Cerebellar nuclear complex (tissue), 1 donor: ENCODE measurements at places on chromosomes 6 and 20.

DNA sequence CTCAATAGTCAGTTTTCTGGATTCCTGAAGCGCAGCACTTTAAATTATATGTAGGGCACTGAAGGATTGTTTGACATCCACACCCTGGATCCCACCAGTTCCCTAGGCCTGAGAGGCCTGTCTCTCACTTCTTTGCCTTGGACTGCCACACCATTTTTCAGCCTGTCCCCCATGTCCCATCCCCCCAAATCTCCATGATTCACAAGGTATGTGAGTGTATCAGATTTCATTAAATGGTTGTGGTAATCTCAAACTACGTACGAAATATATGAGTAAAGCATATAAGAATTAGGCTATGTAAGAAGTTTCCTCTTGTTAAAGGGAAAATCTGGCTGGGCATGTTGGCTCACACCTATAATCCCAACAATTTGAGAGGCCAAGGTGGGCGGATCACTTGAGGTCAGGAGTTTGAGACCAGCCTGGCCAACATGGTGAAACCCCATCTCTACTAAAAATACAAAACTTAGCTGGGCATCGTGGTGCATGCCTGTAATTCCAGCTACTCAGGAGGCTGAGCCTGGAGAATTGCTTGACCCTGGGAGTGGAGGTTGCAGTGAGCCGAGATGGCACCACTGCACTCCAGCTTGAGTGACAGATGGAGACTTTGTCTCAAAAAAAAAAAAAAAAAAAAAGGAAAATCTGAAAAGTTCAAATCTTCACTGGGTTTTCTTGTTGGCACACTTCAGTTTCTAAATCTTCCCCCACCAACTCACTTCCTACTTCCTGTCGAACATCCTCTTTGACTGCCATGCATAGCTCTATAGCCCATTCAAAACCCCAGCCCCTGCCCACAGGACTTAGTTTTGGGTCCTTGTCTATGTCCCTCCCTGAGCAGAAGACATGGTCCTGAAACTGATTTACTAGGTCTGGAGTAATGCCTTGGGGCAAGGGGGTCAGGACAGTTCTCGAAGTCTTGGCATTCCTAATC is 97.3 kb upstream of the SHLD1 start:
- DNase-seq = no peak

GRCh38 chr6:155107432-155108069 is 112.4 kb downstream of the TIAM2 start:
- DNase-seq = no peak

DNA sequence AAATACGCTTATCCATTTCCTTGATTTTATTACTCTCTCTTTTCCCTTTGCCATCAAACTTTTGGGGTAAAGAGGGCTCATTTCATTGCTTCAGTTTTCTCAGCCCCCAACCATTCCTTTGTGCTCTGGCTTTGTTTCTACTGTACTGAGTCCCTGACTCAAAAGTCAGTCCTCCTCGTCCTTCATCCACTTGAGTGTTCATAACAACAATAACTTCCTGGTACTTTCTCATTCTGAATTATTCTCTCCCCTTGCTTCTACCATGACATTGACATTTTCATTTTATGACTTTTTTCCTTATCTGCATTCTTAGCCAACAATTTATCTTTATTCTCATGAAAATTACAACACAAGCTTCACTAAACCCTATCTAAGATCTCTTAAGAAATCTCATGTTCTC is 911 bp downstream of the ENPP3 start:
- no peak for DNase-seq

DNA sequence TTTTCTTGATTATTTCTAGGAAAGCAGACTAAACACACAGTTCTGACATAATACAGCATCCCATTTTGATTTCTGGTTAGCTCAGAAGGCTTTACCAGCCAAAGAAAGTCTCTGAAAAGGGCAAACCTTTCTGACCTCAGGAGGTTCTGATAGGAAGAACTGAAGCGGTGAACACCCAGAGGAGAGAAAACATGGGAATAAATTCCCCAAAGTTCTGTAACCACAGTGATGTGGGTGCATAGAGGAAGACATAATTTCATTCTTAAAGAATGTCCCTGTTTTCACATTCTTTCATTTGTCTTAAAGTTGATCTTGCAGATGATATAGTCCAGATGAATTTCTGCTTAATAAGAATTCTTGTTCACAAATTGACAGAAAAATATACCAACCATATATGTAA is 60.3 kb downstream of the RSPO3 start:
- DNase-seq = no peak

- no peak for DNase-seq
These were observed 117.0 kb downstream of the FARS2 start for GRCh38 chr6:5378331-5378730.

GRCh38 chr20:56442389-56443365 is 25.8 kb upstream of the RTF2 start:
- no peak for DNase-seq

GRCh38 chr6:56765494-56765893 is 122.8 kb upstream of the DST start:
- DNase-seq = no peak

DNA sequence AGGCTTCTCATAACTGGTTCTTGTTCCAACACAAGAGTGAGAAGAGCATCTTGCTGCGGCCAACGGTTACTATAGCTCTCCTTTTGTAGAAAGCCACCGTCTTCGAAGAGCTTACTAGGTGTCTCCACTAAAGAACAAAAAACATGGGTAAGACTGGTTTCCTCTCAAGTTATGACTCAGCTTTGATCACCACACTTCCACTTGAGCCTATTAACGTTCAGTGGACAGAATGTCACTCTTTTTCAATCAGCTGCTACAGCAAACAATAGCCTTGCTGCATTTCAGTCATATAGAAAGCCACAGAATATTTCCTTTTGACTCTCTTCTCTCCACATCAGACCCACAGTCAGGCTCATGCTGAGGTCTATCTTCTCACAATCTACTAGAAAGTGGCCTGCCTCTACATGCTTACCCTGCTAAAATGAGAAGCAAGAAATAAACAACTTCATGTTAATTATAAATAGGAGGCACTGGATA is 243.5 kb upstream of the PREP start:
- no peak for DNase-seq

GRCh38 chr6:87118054-87118453 is 23.1 kb upstream of the CGA start:
- no peak for DNase-seq

- DNase-seq = no peak
These were observed 176.4 kb downstream of the SOX4 start for GRCh38 chr6:21769968-21770367.

GRCh38 chr20:62068997-62069396 is 3.3 kb upstream of the TAF4 start:
- DNase-seq = no peak

GRCh38 chr20:21102603-21103311 is 3.4 kb downstream of the LINC00237 start:
- no peak for DNase-seq

DNA sequence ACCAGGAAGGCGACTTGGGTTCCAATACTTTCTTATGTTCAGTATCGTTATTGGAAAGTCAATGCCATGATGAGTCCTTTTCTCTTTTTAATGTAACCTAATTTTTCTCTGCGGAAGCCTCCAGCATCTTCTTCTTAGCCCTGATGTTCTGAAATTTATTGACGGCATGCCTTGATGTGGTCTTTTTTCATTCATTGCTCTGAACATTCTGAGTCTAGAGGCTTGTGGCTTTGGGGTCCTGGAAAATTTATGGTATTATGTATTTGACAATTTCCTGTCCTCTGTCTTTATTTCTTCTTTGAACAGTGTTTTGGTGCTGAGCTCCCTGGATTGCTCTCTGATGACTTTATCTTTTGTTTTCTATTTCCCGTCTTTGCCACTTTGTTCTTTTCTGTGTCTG is 28.7 kb upstream of the MAS1 start:
- DNase-seq = no peak

DNA sequence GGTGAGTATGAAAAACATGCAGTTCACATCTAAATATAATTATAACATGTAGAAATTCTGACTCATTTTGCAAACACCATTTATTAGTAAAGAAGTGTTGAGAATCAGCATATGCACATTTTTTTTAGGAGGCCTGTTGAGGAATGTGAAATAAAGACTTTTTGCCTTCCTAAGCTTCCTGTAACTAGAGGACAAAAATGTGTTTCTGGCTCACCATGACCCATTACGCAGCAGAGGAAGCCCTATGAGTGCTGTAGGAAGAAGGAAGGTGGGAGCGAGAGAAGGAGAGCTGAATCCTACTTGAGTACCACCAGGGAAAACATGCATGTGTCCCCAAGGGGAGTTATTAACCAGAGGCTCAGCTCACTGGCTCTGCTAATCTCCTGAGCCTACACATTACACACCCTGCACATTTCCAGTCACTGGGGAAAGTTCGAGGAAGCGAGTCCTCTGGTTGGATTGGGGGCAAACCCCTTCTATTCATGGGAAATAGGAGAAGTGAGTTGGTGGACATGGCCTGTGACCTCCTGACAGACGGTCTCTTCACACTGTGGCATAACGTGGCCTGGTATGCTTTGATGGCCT is 540.5 kb upstream of the JAG1 start:
- no peak for DNase-seq

GRCh38 chr20:53870426-53871315 is 199.7 kb downstream of the BCAS1 start:
- DNase-seq = no peak

GRCh38 chr6:84618046-84618752 is 146.2 kb downstream of the TBX18 start:
- DNase-seq = no peak

DNA sequence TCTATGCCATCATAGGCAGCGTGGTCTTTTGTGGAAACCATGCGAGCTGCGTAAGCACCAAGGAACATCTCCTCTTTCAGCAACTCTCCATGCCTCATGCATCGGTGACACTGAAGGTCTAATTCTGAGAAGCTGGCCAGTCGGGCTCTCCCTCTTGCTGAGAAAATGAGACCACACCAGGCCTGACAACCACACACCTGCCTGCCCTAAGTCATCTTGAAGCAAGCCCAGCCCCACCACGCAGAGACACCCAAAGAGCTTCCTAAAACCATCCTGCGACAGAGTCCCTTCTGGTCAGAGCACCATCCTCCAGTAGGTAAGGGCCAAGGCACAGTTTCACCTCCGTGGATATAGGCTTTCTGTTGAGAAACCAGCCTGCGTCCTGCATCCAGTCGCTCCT is 26.6 kb downstream of the PREX1 start:
- DNase-seq = no peak

GRCh38 chr6:45630801-45631200 is 253.1 kb upstream of the SUPT3H start:
- no peak for DNase-seq

DNA sequence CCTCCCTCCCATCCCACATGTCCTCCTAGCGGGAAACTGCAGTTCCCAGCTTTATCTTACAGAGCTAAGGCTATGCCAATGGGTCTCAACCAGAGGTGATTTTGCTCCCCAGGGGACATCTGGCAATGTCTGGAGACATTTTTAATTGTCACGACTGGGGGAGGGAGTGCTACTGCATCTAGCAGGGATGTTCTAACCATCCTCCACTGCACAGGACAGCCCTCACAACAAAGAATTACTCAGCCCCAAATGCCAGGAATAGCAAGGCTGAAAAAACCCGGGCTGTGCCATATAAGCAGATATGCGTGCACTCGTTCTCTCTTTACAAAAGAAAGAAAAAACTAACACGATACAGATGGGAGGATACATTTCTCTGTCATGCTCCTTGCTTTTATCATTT is 8.5 kb downstream of the MRPS18A start:
- no peak for DNase-seq

GRCh38 chr6:32192608-32193039 is at the start of gene GPSM3:
TSS of gene GPSM3 (minus strand) at chr6:32192643. CDS start at chr6:32192513, 130 bp downstream.
- DNase-seq = no peak

- no peak for DNase-seq
These were observed 8.0 kb upstream of the TUBB2B start for GRCh38 chr6:3235486-3235885.

DNA sequence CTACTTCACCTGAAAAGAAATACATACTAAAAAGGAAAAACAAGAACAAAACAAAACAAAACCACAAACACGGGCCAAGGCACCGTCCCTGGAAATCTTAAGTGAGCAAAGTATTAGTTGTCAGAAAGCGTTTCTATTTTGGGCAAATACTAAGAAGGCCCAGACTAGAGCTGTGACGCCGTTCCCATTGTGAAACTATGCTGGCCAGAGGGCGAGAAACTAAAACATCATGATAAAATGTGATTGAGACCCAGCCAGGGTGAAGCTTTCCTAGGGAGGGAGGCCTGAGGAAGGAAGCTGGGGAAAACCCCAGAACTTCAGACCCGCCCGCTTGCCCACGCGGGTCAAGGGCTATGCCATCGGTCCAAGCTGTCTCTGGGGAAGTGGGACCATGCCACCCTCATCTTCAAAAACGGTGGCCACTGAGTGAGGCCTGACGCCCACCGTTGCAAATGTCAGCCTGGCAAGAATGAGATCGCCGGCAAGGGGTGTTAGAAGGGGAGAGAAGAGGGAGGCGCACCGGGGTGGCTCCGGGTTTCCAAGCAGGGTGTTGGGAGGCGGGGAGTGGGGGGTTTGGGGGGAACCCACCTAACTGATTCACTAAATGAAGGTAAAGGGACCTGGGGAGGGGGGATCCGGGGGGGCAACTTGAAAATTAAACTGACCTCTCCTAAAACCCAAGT is 1950.9 kb upstream of the DEFB115 start:
- DNase-seq = no peak

GRCh38 chr6:104943781-104944180 is 13.1 kb upstream of the LIN28B start:
- DNase-seq = no peak

GRCh38 chr20:63664861-63665594 is 6.9 kb downstream of the RTEL1 start:
- DNase-seq = peak; percentile 79

DNA sequence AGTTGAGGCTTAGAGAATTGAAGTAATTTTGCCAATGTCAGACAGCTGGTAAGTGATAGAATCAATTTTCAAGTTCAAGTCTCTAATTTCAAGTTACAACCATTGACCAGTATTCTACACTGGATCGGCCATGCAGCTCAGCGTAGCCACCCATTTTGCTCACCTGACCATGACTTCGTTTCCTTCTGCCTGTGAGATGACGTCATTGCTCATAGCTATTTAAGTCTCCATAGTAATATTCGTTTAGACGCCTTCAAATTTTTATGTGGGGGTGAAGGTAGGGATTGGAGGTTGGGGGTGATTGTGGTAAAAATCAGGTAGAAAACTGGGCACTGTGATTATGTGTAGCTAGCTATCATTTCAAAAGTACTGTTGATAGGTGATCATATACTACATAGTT is 5.6 kb upstream of the HTR1B start:
- DNase-seq = no peak
